ENCODE measurements at places on chromosomes 12 and 14. TPM values are rescaled to one million over a fixed set of nuclear protein-coding genes. Genes with fewer than 3 reads are reported as not detected.

Gene AMDHD1
- total RNA-seq: 0.32 TPM

Gene PTGER2
- total RNA-seq: 1.6 TPM

Gene GPRC5D
- total RNA-seq: not detected

Gene PRIMA1
- 11.4 TPM for total RNA-seq

Gene ARPC3
- total RNA-seq: 79.7 TPM

DNA sequence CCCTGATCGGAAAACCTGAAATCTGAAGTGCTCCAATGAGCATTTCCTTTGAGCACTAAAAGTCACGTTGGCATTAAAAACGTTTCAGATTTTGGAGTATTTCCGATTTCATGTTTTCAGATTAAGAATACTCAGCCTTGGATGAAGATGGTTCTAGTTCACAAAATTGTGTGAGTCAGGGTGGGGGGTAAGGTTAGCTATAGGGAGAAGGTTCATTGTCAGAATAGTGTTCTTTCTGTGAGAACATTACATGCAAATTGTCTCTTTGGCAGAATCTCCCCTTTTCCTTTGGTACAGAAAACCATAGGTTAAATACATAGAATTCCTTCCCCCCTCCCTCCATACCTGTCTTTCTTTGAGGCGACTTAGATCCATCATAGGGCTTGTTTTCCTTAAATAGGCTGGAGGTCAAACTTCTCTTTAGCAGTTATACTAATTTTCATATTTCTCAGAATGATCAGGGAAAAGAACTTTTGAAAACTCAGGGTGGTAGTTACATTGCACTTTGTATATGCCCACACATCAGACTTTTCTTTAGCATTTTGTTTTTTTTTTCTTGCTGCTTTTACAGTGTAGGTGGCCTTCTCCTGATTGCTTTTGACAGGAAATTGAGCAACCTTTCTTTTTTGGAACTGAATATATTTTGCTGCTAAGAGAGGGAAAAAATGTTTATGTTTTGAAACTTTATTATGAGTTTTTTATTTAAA is 503.5 kb downstream of the PCNX1 start:
- no peak for DNase-seq

- no peak for DNase-seq
These were observed 7.3 kb upstream of the RCOR1 start for GRCh38 chr14:102584871-102585869.

DNA sequence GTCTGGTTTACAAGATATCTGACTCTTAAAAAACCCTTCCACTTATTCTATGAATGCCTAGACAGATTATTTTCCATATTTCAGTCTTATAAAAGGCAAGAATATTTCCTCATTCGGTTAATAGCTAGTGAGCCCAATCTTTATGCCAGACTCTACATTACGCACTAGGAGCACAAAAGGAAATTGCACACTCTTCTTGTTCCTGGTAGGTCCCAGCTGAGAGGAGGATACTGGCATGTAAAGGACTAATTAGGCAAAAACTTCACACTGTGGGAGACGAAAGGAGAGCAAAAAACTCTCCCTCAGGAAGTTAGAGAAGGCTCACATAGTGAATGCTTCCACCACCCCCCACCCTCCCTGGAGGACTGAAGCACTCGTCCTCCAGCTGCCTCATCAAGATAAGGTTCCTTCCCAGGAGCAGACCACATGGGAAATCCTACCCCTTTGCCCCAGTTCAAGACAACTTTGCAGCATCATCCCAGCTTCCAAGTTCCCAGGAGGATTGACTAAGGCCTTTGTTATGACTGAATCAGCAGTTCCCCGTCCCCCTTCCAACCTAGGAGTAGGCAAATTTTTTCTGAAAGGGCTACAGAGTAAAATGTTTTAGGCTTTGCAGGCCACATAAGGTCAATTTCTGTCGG is 14.5 kb downstream of the CAPZA3 start:
- DNase-seq: peak; percentile 41

- DNase-seq: no peak
These were observed 137.2 kb upstream of the NCOR2 start for GRCh38 chr12:124704619-124705018.

DNA sequence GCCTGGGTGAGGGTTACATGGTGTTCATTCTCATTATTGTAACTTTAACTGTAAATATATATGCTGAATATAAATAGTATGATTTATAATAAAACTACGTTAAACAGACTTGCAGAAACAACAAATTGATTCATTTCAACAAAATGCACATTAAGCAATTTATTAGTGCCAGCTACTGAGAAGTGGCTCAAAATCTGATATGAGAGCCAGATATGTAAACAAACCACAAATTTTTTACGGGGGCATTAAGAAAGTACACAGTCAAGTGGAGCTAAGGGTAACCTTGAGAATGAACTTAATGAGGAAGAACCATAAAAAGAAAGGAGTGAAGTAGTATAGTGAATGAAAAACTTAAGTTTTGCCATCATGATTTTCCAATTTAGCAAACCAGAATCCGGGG is 40.3 kb downstream of the CEP128 start:
- DNase-seq: no peak

DNA sequence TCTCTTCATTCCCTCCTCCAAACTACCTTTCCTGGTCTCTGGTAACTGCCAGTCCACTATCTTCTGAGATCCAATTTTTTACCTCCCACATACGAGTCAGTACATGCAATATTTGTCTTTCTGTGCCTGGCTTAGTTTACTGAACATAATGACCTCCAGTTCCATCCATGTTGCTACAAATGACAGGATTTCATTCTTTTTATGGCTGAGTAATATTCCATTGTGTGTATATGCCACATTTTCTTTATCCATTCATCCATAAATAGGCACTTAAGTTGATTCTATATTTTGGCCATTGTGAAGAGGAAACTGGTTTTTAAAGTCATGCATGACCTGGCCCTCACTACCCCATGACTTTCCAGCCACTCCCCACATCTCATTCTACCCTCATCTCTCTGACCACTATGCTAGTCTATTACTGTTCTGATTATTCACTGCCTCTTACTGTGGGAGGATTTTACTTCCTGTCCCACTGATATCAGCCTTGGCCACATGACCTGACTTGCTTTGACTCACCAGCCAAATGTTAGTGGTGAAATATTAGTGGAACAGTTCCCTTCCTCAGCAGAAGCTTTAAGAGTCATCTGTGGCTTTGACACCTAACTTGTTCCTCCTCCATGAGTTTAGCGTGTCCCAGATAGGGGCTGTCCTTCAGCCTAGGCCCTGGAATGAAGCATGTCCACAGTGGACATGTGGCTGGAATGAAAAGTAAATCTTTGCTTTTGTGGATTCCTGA is 52.2 kb downstream of the GOLGA5 start:
- no peak for DNase-seq

DNA sequence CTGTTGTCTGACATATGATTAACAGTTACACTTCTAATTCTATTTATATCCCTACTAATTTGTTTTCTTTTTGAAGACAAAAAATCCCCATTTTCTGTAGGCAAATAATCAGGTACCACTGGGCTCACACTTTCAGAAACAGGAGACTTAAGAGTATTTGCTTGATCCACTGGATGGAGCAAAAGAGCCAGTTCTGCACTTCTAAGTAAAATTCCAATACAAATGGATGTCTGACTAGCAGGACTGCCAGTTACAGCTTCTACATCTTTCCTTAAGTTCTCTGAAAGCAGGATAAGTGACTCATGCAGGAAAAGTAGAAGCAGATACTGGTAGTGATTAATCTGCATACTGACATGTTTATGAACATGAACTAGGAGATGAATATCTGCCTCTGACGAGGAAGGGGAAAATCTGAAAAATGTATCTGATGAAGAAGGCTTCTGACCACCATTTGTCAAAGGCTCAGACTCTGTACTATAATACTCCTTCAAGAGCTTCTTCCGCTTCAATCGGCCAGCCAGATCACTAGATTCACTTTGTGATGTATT is 73.8 kb upstream of the ANKS1B start:
- no peak for DNase-seq

GRCh38 chr14:68977180-68977717 is 1.9 kb downstream of the ACTN1 start:
- no peak for DNase-seq

GRCh38 chr12:1357171-1357570 is 237.2 kb downstream of the FBXL14 start:
- DNase-seq: no peak

All from right cardiac atrium (tissue), 5 donors.